Choroid plexus epithelial cell (primary cell): ENCODE measurements at places on chromosomes 3 and 15.

GRCh38 chr3:155805204-155805801 is 775 bp downstream of the C3orf33 start:
- no peak for DNase-seq

DNA sequence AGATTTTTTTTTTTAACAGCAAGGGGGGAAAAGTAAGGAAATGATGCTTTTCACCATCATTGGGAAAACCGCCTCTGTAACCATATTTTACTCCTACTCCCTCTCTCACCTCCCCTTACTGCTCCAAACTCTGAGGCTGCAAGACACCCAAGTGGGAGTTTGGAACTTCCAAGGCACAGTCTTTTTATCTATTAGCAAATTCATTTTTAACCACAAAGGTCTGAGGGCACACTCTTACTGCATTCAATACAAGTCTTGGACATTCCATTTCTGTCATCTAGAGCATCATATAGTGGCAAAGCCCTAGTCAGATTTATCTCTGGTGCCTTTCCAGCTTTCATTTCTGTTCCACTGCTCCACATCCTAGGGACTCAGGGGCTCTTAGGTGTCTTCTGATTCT is 13.2 kb downstream of the FAM162A start:
- DNase-seq = peak; percentile 85

DNA sequence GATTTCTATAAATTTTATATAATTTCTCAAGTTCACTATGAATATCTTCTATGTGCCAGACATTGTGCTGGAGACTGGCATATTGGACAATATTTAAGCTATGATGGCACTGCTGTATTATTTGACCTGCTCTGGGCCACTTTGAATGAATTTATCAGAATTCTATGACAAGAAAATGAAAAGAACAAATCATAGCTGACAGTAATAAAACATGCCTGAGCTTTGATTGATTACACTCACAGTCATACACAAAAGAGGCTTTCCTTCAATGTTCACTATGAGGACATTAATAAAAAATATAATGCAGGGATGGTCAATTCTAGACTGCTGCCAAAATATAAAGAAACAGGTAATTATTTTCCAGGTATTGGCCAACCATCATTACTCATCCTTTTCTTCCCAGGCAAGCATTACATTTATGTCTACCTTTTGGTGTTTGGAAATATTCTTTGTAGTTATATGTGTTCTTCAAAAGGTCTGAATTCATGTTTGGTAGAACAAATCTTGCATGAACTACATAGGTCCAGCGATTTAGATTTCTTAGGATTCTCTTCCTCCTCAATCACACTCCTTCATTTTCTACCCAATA is 81.0 kb upstream of the ALCAM start:
- DNase-seq = no peak

DNA sequence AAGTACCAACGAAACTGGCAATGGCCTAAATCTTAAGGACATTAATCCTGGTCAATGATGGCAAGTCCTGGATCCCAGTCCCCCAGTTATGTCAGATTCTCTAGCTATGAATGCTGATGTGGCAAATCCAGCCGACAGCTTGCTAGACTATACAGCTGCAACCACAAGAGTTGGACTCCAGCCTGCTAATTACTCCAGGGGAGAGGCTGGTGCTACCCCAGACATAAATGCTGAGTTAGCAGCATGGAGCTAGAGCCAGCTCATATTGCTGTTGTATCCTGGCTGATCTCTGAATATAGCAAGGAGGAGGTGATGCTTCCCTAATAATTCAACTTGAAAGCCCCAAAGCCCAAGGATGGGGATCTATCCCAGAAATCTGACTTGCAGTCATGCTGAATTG is 207.1 kb downstream of the LRRN1 start:
- DNase-seq = no peak

GRCh38 chr3:16841904-16842271 is 42.9 kb upstream of the PLCL2 start:
- DNase-seq = no peak

- DNase-seq = peak; percentile 96
These were observed 41.6 kb downstream of the MRAS start for GRCh38 chr3:138389841-138390581.

- no peak for DNase-seq
These were observed 134.3 kb downstream of the POLQ start for GRCh38 chr3:121411523-121411922.

DNA sequence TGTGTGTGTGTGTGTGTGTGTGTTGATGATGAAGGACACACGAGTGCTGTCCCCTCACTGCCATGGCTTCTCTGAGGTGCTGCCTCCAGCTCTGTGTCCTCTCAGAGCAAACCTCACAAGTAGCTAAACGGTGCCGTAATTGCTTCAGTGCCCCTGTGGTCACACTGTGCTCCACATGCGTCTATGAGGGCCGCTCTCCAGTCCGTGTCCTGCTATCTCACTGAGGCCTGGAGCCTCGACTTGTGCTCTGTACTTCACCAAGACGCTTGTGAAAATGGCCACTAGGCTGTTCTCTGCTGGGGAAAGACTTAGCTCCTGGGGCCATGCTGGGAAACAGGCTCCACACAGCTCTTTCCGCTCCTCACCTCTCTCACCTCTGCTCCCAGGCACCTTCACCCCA is 65.4 kb upstream of the CGNL1 start:
- no peak for DNase-seq

DNA sequence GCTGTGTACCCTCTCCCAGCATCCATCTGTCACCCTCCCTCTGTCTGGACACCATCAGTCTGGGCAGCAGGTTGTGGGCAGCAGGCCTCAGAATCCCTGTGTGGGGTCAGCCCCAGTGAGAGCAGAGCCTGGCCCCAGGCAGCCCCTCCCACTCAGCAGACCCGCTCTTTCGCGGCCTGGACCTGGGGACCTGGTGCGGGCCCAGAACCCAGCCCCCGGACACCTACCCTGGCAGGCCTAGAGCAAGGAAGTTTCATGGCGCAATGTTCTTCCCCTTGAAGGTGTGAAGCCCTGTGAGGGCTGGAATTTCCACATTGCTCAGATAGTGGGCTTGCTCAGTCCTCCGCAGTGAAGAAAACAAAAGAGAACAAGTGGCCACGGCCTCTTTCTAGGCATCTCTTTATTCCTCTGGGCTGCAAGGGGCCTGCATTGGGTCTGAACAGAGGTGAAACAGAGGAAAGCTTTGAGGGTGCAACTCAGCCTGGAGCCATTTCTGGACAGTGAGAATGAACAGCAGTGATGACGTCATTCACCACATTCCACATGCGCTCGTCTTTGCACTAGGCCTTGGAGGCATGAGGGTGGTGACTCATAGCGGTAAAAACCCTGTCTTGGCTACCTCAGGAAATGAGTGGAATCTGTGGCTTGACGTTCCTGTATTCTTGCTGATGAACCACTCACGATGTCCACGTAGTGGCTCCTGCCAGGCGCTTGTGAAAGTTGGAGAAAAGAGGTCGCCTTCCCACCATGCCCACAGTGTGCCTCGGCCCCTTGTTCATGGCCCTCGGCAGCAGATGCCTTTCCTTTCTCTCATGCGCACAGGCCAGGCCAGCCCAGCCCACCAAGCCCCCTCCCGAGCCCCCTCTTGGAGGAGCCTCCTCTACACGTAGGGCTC is 66.1 kb downstream of the SLC30A4 start:
- peak; percentile 100 for DNase-seq

DNA sequence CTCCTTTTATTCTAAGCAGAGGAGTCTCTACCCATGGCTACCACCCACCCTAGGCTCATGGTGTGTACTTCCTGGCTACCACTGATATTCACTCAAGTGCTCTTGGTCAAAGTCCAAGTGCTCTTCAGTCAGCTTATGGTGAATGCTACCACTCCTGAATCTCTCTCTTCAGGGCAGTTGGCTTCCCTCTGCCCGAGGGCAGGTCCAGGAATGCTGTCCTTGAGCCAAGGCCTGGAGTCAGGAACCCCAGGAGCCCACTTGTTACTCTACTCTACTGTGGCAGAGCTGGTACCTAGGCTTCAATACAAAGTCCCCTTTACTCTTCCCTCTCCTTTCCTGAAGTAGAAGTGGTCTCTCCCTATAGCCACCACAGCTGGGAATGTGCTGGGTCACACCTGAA is 226.0 kb downstream of the DIPK2A start:
- no peak for DNase-seq

GRCh38 chr3:16147220-16147994 is 27.1 kb upstream of the GALNT15 start:
- peak; percentile 84 for DNase-seq

DNA sequence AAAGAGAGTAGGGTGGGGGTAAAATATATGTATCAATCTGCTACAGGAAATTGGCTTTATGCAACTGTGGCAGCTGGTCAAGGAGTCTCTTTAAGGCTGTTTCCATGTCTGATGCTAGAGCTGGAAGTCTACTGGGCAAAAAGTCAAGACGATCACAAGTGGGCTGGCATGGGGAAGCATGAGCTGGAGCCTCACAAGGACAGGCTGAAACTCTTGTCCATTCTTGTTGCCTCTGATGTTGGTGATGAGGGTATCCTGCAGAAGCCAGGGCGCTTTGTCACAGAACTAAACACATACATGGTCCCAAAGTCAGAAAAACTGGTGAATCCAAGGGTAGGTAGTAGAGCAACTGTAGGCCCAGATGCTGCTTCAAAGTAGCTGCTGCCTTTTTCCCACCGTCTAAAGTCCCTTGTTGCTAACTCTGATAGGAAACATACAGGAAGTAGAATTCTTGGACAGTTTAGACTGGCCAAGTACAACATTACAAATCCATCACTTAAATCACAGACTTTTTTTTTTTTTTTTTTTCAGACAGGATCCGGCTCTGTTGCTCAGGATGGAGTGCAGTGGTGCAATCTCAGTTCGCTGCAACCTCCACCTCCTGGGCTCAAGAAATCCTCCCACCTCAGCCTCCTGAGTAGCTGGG is 54.2 kb downstream of the RPL39L start:
- DNase-seq = no peak

- DNase-seq = peak; percentile 39
These were observed 30.6 kb downstream of the SNRK start for GRCh38 chr3:43316783-43317460.

DNA sequence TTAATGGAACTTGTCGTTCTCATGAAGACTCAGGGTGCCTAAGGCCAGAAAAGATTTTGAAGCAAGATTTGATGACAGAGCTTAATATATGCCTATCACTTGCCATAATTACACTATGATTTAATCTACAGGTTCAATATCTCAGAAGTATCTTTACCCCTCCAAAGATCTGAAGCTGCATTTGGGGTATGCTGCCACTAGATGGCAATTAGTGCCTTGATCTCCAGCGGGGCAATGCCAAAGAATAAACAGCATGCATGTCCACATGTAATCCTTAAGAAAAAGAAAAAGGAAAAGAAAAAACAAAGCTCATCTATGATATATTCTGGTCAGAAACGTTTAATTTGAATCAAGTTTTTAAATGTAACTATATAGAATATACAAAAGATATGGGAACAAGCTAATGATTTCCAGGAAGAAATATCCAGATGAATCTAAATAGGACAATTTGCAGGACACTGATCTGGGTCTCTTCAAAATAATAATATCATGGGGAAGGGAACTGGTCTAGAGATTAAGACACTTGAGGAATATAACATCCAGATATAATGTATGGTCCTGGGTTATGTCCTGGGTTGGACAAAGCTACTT is 55.0 kb upstream of the SOX14 start:
- no peak for DNase-seq

GRCh38 chr3:13473020-13473419 is 7.1 kb upstream of the HDAC11 start:
- DNase-seq = no peak

DNA sequence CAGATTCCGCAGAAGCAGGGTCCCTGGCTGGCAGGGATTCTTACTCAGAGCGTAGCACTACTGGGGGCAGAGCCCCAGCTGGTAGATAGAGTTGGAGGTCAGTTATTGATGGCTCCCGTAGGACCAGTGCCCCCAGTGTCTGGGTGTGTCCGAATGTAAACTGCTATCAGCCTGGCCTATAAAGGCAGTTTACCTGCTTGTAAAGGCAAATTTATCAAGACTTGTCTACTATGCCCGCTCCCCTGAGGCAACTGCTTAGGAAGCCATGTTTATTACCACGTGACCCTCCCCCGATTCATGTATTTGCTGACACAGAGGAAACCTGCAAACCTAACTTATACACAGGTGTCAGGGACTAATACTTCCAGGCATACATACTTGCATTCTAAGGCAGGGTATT is 607 bp upstream of the PPP1R14D start:
- DNase-seq = no peak

GRCh38 chr15:33722005-33722672 is 246.2 kb upstream of the CHRM5 start:
- peak; percentile 58 for DNase-seq
